AG20443 (cell line): ENCODE measurements at places on chromosomes 2 and 18.

GRCh38 chr2:17574406-17575073 lies 34.0 kb downstream of the VSNL1 start:
- no peak for DNase-seq

GRCh38 chr2:123746006-123746405 lies 279.1 kb upstream of the CNTNAP5 start:
- DNase-seq = no peak

DNA sequence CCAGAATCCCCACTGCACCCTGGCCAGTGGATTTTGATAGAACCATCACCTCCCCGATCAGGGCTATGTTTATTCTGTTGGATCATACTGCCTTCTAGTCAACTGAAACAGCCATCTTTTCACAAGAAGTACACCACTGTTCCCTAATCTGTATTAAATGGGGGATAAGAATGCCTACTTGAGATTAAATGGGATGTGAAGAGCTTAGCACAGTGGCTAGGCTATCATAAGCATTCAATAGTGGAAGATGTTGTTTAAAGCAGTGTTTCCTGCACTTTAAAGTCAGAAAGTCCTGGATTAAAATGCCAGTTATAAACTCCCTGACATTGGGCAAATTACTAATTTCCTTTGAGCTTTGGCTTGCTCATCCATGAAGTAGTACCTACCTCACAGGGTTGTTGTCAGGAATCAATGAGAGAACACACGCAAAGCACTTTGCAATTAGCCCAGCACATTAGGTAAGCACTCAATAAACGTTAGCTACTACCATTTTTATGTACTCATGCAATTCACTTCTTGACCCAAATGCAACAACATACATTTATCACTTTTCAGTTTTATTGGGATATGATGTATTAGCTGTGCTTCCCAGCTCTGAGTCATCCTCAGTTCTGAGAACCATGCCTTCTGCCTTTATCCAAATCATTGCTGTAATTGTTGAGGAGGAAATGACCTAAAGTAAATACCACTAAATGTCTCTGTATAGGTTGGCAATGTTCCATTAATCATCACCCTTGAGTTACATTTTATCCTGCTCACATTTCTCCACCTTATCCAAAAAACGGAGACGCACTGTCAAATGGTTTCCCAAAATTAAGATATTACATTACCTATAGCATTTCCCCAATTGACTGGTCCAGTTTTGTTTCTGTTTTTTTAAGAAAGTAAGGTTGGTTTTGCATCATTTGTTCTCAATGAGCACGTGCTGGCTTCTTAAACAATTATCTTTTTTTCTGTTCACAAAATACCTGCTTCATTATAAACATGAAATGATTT lies 2.1 kb downstream of the TMEM247 start:
- peak; percentile 52 for DNase-seq

GRCh38 chr2:86025976-86026743 lies 79.5 kb downstream of the POLR1A start:
- no peak for DNase-seq

DNA sequence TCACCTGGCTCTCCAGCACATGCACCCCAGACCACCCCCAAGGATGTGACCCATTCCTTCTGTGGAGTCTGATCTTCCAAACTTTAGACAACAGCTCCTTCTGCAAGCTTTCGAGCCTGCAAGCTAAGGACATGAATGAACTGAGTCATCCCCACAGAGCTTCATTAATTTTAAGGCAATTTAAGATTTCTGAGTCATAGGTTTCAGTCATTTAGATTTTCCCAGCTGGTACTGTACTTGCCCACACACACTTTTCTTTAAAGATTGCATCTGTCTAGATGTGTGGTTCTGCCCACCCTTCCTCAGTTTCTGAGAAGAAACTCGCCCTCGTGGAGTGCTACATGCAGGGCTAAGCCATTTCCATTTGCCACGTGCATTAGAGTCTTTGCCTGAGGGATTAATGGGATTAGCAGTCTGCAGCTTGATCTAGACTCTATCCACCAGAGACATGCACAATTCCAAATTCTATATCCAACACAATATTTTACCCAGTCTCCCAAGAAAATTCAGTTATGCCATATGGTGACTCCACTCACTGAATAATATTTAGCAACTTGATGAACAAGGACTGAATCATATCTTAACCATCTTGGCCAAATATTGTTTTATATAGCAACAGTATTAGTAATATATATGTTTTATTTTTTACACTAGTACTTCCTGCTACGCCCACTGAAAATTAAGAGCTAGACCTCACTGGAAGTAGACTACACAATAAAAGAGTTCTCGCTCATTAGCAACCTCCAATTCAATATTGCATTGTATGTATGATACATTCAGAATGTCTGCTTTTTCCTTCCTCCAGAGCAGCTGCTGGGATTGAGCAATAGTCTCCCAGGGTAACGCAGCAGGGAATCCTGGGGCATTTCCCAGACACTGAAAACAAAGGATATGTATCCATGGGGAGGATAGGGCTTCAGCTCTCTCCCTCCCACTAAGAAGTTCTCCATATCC lies 14.3 kb upstream of the TRIB2 start:
- DNase-seq = peak; percentile 81

- no peak for DNase-seq
Measured at GRCh38 chr18:8668381-8668780, 37.0 kb upstream of the MTCL1 start.

GRCh38 chr2:25041307-25041927 lies 459 bp upstream of the EFR3B start:
- DNase-seq = peak; percentile 61

GRCh38 chr2:162215162-162215561 lies 28.1 kb downstream of the FAP start:
- no peak for DNase-seq

GRCh38 chr18:11654736-11655605 lies 34.1 kb upstream of the GNAL start:
- DNase-seq = peak; percentile 85

GRCh38 chr2:105330681-105331375 lies 1.3 kb upstream of the TGFBRAP1 start:
- DNase-seq = no peak

DNA sequence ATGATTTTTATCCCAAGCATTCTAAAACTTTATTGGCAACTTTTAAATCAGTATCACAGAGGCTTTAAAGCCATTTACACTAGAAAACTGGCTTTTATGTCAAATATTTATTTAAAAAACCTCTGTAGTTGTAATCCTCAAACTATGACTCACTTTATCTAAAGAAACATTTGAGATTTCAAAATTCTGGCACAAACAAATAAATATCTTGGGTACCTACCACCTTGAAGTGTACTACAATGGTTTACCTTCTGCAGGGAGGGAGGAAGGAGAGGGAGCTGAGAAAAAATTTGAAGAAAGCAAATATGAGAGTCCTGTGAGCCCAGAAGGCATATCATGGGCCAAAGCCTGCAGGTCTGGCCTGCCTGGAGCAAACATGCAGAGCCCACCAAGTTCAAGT lies 155.6 kb downstream of the NCKAP5 start:
- no peak for DNase-seq

GRCh38 chr2:85702800-85703199 lies 8.6 kb downstream of the GNLY start:
- DNase-seq = no peak

DNA sequence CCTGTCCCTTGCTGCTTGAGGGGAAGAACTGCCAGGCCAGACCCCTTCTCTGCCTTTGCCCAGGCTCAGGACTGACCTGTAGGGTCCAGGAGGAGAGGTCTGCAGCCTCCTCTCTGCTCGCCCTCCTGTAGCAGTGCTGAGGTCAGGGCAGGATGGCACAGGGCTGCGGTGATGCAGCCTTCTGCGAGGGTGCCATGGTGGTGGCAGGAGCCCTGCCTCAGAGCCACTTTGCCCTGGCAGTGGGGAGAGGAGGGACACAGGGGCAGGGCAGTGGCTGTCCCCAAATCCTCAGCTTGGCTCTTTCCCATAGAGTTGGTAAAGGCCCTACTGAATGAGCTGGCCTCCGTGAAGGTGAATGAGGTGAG lies 884 bp downstream of the PROM2 start:
- DNase-seq = no peak

DNA sequence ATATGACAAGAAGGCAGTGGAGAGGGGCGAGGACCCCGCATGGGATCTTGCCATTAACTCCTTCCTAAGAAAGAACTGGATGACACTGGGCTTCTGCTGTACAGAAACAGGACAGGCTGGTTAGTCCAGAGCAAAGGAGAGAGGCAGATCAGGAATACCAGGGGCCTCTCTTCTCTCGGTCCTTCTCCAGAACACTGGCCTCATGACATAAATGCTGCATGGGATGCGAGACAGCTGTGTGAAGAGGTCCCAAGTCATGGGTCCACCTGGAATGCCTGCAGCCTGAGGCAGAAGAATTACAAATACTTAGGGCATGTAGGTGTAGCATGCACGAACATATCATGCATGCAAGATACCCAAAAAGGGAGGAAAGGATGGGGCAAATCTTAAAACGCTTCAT lies 9.1 kb downstream of the MBOAT2 start:
- DNase-seq = no peak

DNA sequence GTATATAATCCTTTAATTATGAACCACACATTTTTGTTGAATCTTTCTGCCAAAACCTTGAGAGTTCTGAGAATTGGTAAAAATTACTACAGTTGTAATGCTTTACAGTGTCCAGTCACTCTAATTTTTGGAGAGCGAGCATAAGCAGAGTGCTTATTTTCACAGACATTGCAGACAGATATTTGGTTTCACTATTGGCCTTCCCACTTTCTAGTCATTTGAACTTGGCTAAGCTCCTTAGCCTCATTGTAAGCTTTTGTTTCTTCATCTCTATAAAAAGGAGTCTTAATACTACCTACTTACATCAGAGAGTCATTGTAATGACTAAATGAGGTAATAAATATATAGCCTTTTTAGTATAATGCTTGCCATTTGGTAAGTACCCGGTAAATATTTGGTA lies 80.4 kb downstream of the LCLAT1 start:
- DNase-seq = no peak

DNA sequence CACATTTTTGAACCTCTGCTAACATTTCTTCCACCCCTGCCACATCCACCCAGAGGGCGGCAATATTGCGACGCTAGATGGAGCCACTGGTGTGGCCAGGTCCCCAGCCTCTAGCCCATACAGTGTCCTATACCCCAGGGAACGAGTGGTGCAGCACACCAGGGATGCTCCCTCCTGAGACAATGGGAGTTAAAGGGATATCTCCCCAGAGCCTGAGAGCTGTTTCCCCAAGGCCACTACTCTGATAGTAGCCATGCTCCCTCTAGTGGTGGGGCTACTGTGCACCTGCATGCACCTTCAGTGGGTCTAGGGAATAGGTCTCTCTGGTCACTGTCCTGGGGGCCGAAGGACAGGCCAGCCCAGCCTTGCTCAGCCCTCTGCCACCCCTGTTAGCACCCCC lies 336.4 kb upstream of the FSHR start:
- peak; percentile 4 for DNase-seq
